ENCODE measurements at places on chromosomes 16 and 17.

- no peak for DNase-seq
Measured at GRCh38 chr17:43667947-43668348, 6.2 kb upstream of the MEOX1 start.

- DNase-seq = no peak
Measured at GRCh38 chr17:42191275-42191608, 3.1 kb downstream of the GHDC start.

DNA sequence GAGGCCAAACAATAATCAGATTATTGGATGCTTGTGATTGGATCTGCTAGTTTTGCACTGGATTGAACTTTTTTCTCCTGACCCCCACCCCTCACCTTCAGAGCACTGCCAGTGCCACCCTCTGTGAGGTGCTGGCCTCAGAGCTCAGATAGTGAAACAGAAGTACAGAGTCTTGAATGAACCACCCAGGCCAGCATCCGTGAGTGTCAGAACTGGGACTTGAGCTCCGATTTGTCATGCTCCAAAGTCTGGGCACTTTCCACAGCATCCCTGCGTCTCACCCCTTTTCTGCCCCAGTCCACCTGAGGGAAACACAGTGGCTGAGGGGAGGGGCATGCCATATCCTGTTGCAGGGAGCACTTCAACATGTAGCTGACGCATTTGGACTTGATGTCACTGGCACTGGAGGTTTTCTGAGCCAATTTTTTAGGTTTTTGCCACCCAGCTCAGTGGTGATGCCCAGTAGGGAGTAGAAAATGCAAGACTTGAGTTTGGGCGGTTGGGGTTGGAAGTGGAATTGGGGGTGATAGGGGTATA, 47.3 kb downstream of the SMPD3 start:
- no peak for DNase-seq

GRCh38 chr17:61467416-61468262, 15.4 kb downstream of the TBX4 start:
- no peak for DNase-seq

GRCh38 chr17:77839698-77840512, 118.6 kb upstream of the TNRC6C start:
- DNase-seq = no peak

GRCh38 chr16:30783280-30784109, 3.5 kb downstream of the ZNF629 start:
- DNase-seq = no peak

- no peak for DNase-seq
Measured at GRCh38 chr17:69788957-69789356, 286.1 kb upstream of the KCNJ16 start.

- no peak for DNase-seq
Measured at GRCh38 chr16:86217891-86218270, 292.4 kb upstream of the FOXF1 start.

DNA sequence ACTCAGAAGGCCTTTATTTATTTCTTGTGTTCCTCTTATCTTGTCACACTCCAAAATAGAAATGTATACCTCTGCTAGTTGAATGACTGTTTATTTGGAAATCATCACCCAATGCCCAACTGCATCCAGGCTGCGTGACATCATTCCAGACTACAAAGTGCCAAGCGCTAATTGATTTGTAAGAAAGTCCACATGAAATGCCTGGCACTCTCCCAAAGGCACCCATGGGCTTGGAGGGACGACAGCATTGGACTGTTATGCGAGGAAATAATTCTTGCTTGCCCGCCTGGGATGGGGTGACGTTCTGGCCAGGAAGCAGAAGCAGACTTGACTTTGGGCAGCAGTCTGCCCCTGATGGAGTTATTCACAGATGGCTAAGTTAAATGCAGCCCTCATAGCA, 165.9 kb downstream of the CDH13 start:
- DNase-seq = no peak

DNA sequence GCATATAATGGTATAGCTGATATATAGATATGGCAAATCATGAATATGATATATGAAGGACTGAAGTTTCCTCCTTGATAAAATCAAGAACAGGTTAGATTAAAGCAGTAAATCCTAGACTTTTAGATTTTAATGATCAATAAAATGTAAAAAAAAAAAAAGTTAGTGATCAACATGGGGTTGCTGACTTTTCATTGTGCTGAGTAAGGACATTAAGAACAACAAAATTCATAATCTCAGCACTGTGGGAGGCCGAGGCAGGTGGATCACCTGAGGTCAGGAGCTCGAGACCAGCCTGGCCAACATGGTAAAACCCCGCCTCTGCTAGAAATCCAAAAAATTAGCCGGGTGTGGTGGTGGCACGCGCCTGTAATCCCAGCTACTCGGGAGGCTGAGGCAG, 10.4 kb upstream of the CHD3 start:
- no peak for DNase-seq

DNA sequence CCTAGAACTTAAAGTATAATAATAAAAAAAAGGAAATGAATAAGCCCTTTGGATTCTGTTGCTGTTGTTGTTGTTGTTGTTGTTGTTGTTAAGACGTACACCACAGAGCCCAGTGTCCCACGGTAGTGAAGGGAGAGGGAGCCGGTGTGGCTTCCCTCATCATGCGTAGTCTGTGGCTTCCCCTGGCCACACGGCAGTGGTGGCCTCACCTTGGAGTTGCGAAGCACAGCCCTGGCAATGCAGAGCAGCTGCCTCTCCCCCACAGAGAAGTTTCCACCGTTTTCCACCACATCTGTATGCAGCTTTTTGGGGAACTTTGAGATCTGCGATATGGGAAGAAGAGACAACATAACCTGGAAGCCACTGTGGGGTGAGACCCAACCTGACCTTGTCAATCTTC, 14.1 kb upstream of the ABCC12 start:
- no peak for DNase-seq

GRCh38 chr16:56610017-56610608, 1.7 kb downstream of the MT2A start:
- no peak for DNase-seq

DNA sequence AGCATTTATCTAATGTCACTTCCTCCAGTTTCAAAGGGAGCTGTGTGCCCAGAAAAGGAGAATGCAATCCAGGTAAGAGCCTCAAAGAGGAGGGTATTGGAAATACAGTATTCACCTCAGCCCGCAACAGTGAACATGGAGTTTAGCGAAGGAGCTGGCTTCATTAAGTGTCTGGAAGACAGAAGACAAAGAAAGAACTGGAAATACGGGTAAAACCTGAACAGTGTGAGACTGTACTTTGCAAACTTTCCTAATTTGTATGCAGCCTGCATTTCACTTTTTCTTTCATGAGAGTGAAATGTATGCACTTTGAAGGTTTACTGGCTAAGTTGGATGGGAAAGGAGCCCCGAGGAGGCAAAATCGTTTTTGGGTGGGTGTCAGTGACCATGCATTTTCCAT, 478.4 kb downstream of the HS3ST3B1 start:
- DNase-seq = no peak

GRCh38 chr17:46121841-46122485, 71.3 kb downstream of the KANSL1 start:
- DNase-seq = no peak

DNA sequence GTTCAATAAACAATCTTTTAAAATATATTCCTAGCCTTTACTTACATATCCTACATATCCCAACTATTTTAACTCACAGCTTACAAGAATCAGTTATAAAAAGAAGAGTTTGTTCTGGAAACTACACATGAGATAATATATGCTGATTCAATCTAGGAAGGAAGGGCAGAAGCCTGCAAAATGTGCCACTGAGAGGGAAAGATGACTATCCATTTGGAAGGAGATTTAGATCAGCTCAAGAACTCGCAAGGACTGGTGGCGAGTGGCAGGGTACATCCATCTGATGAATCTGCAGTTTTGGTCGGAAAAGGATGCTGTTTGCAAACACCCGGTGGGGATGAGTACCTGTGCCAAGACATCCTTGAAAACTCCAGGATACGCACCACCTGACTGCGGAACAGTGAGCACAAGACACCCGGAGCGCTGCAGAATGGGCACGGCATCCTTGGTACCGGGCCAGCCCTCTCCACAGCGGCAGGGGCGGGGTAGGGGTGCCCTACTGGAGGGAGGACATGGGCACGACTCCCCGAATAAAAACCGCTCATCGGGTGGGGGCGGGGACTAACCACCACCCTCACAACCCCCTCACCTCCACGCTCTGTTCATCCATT, 723 bp downstream of the TRIM37 start:
- peak; percentile 11 for DNase-seq

DNA sequence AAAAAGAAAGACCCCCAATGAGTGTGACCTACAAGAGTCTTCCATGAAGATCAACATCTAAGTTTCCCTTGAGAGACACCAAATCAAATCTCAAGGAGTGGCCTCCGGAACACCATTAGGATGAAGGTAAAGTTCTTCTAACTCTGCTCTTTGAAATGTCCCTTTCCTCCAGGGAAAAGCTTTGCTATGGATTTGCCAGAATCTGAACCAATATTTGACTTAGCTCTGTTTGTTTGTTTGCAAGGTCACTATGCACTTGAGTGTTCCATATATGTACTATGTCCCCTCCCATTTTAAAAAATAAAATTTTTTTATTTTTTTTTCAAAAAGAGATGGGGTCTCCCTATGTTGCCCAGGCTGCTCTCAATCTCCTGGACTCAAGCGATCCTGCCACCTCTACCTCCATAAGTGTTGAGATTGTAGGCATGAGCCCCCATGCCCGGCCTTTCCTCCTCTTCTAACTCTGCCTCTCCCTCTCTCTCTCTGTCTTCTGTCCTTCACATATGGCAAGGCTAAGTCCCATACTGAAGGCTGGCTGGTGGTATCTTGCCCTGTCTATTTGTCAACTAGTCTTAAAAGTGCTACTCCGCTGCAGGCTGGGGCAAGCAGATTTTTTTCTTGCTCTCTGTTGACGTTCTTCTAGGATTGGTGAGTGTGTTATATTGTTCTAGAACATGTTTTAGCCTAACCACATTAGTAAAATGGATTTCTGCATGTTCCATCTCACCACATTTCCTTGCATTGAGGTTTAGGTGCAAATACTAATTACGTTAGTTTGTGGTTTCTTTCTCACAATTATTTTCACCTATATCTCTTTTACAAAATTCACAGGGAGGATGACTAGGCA, 276.7 kb upstream of the DYNLRB2 start:
- no peak for DNase-seq

DNA sequence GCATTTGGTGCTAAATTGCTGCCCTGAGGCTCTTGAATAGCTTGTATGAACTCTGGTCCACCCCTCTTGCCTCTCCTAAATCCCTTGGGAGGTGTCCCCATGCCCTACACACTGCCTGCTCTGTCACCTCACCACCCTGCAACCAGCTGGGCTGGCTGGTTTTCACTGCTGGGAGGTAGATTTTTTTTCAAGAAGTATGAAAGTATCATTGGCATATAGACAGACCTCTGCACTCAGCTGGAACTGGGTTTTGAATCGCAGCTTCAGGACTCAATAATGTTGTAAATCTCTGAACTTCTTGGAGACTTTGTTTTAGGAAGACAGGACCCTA, 184.9 kb downstream of the MSI2 start:
- no peak for DNase-seq

GRCh38 chr16:80317599-80318037, 223.2 kb upstream of the DYNLRB2 start:
- DNase-seq = no peak

DNA sequence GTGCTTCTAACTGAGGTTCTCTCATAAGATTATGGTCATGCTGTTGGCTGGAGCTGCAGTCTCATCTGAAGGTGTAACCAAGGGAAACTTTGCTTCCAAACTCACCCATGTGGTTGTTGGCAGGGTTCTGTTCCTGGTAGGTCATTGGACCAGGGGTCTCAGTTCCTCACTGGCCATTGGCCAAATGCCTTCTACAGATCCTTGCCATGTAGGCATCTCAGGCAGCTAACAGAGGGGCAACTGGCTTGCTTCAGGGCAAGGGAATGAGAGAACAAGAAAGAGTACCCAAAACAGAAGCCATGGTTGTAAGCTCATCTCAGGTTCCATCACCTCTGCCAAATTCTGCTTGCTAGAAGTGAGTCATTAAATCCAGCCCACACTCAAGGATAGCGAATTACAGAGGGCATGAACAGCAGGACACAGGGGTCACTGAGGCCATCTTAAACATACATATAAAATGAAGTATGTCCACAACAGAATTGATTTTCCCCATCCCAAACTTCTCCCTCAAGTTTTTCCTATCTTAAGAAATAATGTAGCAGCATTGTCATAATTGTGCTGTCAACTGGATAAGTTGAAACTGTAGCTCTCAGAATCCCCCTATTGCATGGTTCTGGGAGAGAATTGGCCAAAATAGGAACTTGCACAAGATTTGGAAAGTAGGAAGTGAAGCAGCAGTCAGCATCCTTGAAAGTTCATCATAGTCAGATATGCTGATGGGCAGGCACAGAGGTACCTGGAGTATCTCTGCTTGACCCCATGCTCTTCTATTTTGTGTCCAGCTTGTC, 42.4 kb upstream of the CES5A start:
- no peak for DNase-seq

DNA sequence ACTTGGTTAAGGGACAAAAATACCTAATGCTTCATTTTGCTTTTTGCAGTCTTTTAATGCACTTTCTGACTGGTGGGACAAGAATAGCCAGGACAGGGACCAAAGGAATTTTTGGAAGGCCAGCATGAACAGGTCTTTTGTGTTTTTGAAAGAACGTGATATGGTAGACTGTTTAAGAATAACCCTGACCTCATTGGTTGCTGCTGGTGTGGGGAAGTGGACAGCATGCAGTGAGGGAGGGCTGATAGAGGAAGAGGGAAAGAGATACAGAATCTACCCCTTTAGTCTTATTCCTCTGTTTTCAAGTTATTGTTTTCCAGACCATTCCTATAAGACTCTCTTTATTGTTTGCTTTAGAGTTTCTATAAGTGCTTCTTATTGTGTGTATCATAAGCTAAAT, 816.2 kb downstream of the CDH11 start:
- no peak for DNase-seq

GRCh38 chr17:42901535-42902229, 1.1 kb downstream of the G6PC1 start:
- DNase-seq = no peak

- DNase-seq = no peak
Measured at GRCh38 chr17:17156511-17156910, 49.6 kb downstream of the PLD6 start.

GRCh38 chr16:55292491-55292890, 31.5 kb upstream of the IRX6 start:
- no peak for DNase-seq

GRCh38 chr16:70730944-70731343, 45.1 kb upstream of the MTSS2 start:
- no peak for DNase-seq

GRCh38 chr17:74851612-74852236, 8.0 kb downstream of the GRIN2C start:
- no peak for DNase-seq

DNA sequence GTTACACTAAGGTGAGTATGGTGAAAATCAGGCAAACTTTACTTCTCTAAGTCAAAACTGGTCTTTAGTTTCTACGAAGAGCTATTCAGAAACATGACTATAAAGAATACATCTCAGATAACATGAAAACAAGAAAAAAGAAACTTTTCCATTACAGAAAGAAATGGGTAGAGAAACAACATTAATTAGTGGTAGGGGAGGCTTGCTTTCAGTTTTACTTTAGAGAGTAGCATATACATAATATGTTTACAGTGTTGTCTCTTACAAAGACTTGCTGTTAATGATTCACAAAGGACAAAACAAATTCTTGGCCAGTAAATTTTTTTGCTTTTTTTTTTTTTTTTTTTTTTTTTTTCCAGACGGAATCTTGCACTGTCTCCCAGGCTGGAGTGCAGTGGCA, 34.2 kb downstream of the CRLF3 start:
- DNase-seq = no peak

- DNase-seq = no peak
Measured at GRCh38 chr17:40727447-40728231, 24.1 kb upstream of the KRT24 start.

GRCh38 chr17:1087381-1088241, 90.7 kb downstream of the TIMM22 start:
- DNase-seq = no peak

GRCh38 chr16:67435758-67436164, 4.8 kb downstream of the HSD11B2 start:
- no peak for DNase-seq

Data from GM04504 (cell line).